ENCODE measurements at places on chromosomes 11 and 22.

- no peak for DNase-seq
Observed at GRCh38 chr22:40251106-40251505, 73.4 kb downstream of the TNRC6B start.

DNA sequence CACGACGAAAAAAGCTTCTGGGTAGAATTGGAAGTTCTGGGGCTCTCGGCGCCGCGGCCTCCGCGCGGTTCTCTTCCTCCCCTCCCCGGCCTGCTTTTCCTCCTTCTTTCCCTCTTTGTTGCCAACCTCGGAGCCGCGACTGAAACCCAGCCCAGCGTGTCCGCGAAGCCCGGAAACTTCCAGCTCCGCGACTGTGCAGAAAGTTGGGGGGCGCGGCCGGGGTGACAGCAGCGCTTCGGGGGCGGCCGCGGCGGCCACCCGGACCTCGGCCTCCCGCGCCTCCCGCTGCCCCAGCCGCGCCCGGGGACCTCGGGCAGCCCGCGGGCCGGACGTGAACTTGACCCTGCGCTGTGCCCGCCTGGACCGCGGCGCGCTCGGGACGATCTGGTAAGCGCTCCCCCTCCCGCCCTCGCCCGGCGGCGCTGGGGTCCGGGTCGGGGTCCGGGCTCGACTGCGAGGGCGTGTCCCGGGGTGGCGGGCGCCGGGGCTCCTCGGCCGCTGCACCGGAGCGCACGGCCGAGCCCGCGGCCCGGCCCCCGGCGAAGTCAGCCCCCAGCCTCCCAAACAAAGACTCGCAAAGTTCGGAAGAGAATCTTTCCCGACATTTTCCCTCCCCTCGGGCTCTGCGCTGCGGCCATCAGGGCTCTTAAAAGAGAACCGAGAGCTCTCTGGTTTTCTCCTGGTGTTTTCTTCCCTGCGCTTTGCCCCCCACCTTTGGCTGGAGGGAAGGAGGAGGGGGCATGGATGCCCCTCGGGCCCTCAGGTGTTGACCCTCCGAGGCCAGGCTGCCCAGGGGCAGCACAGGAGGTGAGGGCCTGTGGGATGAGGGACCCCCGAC is 67.9 kb upstream of the WNT7B start:
- DNase-seq: no peak

DNA sequence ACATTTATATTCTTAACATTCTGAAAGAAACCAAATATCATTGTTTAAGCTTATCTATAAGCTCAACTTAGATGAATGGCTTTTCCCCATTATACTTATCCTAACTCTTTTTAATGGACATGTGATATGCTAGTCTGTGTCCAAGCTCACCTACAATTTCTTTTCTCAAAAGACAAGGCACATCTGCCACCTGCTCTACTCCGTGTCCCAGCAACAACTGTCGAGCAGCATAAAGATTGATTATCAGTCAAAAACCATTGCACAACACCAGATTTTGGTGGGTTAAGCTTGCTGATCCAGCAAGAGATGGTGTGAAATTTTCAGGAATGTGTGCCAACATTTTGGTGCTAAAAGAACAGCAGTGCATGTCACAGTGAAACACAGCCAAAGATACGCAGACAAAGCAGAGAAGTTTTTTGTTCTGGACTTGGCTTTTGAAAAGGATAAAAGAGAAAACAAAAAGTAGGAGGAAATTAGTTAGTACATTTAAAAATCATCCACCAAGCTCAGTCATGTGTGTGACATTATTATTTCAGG is 65.8 kb downstream of the DCDC1 start:
- DNase-seq: no peak

GRCh38 chr11:77789061-77789730 is 31.3 kb downstream of the RSF1 start:
- DNase-seq: no peak

DNA sequence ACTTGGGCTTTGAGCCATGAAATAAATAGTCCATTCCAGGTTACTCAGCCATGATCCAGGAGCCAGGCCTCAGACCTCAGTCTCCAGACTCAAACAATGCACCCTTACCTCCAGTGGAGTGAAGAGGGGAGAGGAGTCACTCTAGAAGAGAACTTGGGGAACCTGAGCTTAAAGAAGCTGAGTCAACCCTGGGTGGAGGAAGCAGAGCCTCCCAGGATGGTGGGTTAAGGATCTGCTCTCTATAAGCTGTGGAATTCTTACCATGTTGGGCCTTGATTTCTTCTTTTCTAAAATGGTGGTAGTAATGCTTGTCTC is 113.2 kb downstream of the NECTIN1 start:
- DNase-seq: no peak

- no peak for DNase-seq
Observed at GRCh38 chr11:33321422-33321821, 64.2 kb downstream of the HIPK3 start.

Data from CD4-positive, alpha-beta T cell treated with Interleukin-15 for 1 hour (primary cell).